ENCODE measurements at places on chromosomes 7 and 10.
A peak's percentile ranks its signal among the peaks of the same experiment; 100 is the strongest.

- no peak for DNase-seq
Measured at GRCh38 chr7:71235253-71235652, 103.3 kb downstream of the GALNT17 start.

DNA sequence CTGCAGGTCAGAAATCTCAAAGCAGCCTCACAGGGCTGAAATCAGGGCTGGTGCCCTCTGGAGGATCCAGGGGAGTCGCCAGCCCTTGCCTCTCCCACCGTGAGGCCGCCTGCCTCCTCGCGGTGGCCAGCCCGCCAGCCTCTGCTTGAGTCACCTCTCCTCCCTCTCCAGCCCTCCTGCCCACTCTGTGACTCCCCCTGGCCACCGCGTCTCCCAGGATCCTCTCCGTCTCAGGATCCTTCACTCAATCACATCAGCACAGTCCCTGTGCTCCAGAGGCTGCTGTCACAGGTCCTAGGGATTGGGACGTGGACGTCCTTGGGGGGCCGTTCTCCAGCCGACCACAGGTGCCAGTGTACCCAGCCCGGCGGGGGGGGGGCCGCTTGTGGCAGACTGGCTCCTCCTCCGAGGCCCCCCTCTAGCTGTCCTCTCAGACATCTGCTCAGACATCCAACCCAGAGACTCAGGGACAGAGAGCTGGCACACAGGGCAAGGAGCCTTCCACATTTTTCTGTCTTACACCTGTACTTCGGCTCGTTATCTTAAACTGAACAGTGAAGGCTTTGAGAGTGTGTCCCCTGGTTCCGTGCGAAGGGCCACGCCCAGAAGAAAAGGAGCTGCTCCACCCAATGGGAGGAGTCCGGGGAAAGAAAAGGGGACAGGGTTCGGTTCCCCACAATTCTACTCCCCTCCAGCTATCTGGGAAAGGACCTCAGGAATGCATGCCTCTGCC, 9.4 kb upstream of the PPP2R2D start:
- no peak for DNase-seq

GRCh38 chr7:146411975-146412374, 295.4 kb downstream of the CNTNAP2 start:
- no peak for DNase-seq

DNA sequence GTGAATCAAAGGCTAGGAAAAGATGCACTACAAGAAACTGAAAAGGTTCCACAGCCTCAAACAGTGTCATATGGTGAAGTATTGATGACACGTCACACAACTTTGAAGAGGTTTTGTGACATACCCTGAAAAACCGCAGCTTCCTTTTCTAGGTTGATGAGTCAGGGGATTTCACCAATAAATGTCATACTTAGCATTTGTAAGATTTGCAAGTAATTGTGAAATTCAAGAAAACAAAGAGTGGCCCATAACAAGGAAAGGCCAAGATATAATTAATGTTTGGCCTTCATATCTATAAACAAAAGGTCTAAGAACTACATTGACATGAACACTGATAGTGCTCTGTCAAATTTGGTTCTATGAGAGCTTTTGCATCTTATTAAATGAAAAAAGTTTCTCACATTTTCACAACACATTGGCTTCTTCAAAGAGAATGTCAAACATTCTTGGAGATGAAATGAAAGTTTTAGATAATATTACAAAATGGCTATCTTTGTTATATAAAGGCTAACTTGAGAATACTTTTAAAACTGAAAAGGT, 62.0 kb upstream of the NAMPT start:
- DNase-seq, result no peak

- DNase-seq, result no peak
Measured at GRCh38 chr10:108250936-108251620, 1086.6 kb upstream of the SORCS1 start.

DNA sequence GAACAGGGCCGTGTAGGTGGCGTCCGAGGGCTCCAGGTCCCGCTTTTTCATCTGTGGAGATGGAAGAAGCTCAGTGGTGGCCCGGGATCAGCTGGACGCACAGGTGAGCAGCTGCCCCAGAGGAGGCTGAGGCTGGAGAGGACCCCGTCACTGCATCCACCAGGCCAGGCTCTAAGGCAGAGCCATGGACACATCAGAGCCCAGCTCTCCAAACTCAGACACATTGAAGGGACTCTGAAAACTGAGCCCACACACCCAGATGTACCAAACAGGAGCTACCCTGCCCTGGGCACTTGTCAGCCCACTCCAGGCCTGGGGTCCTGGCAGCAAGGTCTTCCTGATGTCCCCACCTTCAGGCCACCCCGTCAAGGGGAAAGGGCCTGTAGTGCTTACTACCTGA, 8.8 kb downstream of the PTCD1 start:
- DNase-seq, result no peak

GRCh38 chr10:94640562-94640961, 43.0 kb upstream of the CYP2C18 start:
- DNase-seq, result no peak

- DNase-seq, result no peak
Measured at GRCh38 chr7:26136831-26137230, 15.2 kb upstream of the NFE2L3 start.

- DNase-seq, result no peak
Measured at GRCh38 chr10:106355450-106355849, 809.1 kb downstream of the SORCS1 start.

DNA sequence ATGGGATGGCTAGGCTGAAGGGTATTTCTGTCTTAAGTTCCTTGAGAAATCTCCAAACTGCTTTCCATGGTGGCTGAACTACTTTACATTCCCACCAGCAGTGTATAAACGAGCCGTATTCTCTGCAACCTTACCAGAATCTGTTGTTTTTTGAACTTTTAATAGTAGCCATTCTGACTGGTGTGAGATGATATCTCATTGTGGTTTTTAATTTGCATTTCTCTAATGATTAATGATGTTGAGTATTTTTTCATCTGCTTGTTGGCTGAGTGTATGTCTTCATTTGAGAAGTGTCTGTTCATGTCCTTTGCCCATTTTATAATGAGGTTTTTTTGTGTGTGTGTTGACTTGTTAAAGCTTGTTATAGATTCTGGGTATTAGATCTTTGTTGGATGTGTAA, 226.8 kb upstream of the IGFBP3 start:
- no peak for DNase-seq

DNA sequence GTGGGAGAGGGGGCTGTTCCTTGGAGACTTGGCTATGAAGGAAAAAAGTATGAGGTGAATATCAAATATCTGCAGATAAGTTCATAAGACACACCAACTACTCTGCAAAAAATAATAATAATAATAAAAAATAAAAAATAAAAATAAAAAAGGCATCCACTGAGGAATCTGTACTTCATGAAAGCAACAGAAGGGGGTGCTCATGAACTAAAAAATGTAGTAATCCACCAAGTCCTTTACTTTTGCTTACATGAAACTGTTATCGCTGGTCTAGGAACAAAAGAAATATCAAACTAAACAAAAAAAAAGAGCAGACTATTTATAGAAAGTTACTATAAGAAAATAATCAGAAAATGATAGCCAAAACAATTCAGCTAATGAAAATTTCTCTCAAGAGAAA, 579.0 kb downstream of the PHTF2 start:
- no peak for DNase-seq

GRCh38 chr10:5862360-5862961, 27.2 kb downstream of the ANKRD16 start:
- DNase-seq, result no peak

GRCh38 chr7:30133736-30134610, 813 bp upstream of the MTURN start:
- no peak for DNase-seq

- DNase-seq, result no peak
Measured at GRCh38 chr10:7388602-7389001, 22.2 kb downstream of the SFMBT2 start.

DNA sequence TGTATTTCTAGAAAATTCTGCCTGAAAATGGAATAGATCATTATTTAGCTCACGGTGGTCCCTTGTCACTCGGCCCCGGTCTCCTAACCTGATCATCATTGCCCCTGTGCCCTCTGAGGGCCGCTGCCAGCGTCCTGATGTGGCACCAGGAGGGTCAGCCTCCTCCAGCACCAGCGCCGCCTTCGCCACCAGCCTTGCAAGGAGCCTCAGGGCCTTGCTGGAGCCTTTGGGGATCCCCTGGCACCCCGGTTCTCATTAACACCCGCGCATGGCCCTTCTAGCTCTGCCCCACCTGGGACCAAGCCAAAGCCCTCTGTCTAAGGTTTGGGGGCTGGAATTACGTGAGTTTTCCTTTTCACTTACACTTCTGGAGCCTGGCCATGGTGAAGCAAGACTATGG, 282.5 kb upstream of the ADARB2 start:
- no peak for DNase-seq

DNA sequence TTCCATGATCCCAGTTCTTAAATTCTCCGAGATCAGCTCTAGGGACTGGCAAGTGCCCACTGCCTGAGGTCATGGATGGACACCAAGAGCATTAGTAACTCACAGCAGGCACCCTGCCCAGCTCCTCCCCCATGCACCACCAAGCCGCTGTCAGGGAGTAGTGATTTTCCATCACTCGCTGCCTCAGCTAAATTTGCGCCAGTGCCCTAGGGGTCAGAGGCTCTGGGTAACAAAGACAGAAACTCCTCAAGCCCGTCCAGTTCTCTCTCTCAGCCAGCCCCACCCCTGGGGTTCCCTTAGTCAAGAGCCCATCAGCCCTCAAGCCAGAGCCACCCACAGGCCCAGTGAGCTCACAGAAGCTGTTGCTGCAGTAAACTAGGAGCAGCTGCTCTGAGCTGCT, 30.0 kb downstream of the PAX2 start:
- no peak for DNase-seq

GRCh38 chr10:70323697-70324338, 40.0 kb upstream of the NPFFR1 start:
- DNase-seq, result no peak

GRCh38 chr7:134739362-134739761, 40.1 kb upstream of the CALD1 start:
- no peak for DNase-seq

- peak; percentile 72 for DNase-seq
Measured at GRCh38 chr7:152464312-152465118, 28.7 kb upstream of the KMT2C start.

GRCh38 chr10:51325649-51326048, 251.4 kb downstream of the PRKG1 start:
- no peak for DNase-seq

DNA sequence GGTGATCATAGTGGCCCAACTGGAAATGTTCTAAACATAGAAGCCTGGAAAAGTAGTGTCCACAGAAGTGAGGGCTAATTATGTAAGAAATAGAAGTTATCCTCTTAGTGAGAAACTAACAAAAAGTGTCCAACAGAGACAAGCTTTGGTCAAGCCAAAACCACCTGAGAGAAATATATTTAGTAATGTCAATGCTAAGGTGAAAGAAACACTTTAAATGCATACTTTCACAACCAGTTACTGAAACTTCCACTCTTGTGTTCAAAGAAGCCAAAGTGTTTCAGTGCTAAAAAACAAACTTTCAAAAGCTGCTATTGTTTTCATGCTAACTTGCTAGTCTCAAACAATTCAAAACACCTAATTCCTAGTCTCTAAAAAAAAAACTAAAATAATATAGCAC, 18.1 kb downstream of the RAB11FIP2 start:
- DNase-seq, result no peak

DNA sequence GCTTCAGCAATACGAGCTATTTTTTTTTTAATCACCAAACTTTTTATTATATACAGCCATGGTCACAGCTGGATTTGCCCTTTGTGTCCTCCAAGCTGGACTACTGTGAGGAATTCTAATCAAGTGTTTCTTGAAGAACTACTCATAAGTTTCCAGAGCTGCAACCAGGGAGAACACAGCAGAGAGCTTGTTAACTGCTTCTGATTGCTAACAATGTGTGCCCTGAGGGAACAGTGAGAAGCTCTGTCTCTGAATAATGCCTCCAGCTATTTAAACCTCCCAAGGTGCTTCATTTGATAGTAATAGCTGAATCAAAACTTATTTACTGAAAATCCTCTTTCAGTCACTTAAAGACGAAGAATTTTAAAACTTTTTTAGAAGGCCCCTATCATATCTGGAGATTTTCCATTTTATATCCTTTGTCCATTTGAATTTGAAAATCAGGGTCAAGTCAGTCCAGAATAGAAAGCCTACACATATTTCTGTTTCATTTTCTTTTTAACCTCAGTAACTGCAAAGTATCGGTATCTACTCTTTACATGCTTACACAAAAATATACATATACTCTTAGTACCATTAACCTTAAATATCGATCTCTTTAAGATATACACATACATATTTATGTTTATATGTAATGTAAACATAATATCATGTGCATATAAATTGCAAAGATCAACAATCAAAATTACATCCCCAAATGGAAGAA, 1024.2 kb downstream of the GRM8 start:
- DNase-seq, result no peak

- DNase-seq, result peak; percentile 61
Measured at GRCh38 chr10:135132-135600, at the start of gene ZMYND11. ZMYND11 (plus strand) TSS chr10:135455; CDS start chr10:180013, 44,558 bp downstream.

GRCh38 chr10:15052121-15052520, 8.4 kb downstream of the OLAH start:
- DNase-seq, result no peak

GRCh38 chr7:158996214-158997109, 140.1 kb downstream of the DYNC2I1 start:
- no peak for DNase-seq

DNA sequence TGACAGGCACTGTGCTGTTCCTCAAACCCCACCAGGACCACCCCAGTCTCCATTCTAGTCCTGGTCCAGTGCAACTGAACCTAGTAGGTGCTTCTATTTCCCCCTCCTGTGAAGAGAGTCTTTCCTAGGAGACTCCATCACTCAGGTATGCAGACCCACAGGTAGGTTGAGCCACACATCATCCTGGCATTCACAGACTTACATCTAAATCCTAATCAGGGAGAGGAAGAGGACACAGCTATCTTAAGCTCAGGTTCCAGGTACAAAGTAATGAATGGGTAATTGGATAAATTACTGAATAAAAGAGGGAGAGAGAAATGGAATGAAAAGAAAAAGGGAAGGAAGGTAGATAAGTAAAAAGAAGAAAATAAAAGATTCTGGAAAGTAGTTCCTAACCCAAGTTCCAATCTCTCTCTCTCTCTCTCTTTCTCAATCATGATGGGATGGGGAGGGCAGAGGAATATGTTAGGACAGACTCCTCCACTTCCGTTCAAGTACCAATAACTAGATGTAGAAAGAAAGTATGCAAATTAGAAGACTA, 139.8 kb upstream of the NAMPT start:
- no peak for DNase-seq

DNA sequence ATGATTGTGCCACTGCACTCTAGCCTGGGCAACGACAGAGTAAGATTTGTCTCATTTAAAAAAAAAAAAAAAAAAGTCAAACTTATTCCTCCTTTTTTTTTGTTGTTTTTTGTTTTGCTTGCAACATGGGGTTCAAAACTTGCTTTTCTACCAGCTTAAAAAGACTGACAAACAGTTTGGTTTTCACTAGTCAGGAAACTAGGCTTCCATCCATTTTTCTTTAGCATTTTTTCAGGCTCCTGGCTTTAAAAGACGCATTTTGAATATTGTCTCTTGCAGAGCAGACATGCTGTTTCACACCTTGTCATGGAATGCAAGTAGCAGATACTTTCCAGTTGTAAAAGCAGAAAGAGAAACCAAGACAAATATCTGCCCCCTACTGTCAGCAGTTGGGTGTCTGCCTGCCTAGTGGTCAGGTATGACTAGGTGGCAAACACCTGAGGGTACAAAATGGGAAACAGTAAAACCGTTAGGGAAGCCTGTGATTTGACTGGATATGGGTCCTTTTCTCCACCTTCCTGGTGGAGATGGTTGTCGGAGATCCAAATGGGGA, 139.9 kb downstream of the CCDC71L start:
- DNase-seq, result no peak
